ENCODE measurements at places on chromosomes 7 and 10.

DNA sequence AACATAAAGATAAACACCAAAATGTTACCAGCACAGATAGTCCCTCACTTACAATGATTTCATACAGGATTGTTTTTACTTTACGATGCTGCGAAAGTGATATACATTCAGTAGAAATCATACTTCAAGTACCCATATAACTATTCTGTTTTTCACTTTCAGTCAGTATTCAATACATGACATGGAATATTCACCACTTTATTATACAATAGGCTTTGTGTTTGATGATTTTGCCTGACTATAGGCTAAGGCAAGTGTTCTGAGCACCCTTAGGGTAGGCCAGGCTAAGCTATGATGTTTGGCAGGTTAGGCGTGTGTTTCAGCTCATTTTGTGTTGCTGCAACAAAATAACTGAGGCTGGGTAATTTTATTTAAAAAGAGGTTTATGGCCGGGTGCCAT is 155.0 kb downstream of the RTKN2 start:
- DNase-seq: no peak

GRCh38 chr10:36817898-36818297 is 307.5 kb upstream of the ANKRD30A start:
- DNase-seq: no peak

- no peak for DNase-seq
Measured at GRCh38 chr10:74488907-74489306, 337.5 kb upstream of the KAT6B start.

- DNase-seq: no peak
Measured at GRCh38 chr7:152574892-152575548, 100.9 kb downstream of the XRCC2 start.
